GM23248 (cell line): ENCODE measurements at places on chromosomes 11 and 22. TPM values are rescaled to one million over a fixed set of nuclear protein-coding genes. Genes with fewer than 3 reads are reported as not detected.
A peak's percentile ranks its signal among the peaks of the same experiment; 100 is the strongest.

DNA sequence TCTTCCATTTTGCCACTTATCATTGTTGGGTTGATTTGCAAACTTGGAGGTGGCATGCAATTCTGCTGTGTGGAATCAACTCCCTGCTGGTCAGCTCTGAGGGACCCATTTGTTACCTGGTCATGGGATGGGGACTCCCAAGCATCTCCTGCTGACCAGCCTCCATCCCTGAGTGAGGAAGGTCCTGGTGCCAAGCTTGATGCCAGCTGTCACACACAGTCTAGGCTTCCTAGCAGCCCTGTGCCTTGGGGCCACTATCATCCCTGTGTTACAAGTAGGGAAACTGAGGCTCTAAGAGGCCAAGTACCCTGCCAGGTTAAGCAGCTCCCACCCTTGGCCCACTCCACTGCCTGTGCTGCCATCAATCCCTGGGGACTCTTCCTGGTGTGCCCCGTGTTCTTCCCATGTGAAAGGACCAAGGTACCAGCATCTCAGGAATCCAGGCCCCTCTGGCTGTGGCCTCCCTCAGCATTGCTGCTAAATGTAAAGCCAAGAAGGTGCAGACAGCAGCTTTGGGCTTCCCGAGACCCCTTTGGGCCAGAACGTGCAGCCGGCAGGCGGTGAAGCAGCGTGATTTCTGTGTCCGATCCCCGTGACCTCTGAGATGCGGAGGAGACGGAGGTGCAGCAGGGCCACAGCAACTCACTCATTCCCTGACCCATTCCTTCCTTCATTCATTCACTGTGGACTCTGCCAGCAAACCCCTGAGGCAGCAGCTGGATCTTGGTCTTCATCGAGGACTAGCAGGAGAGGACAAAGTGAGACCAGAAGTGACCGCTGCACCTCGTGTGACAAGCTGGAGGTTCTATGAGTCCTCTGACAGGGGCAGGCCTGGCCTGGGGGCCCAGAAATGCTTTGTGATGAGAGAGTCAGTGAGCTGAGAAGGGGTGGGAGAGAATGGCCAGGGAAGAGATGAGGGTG, 49.7 kb downstream of the MYEOV start:
- H3K4me3 ChIP-seq, result no peak overlapping the region
- no peak overlapping the region for H3K27ac ChIP-seq
- DNase-seq, result no peak
- no peaks in the 10 kb centered on the region for H3K4me1 ChIP-seq
- H3K27me3 ChIP-seq, result no peaks in the 10 kb centered on the region

DNA sequence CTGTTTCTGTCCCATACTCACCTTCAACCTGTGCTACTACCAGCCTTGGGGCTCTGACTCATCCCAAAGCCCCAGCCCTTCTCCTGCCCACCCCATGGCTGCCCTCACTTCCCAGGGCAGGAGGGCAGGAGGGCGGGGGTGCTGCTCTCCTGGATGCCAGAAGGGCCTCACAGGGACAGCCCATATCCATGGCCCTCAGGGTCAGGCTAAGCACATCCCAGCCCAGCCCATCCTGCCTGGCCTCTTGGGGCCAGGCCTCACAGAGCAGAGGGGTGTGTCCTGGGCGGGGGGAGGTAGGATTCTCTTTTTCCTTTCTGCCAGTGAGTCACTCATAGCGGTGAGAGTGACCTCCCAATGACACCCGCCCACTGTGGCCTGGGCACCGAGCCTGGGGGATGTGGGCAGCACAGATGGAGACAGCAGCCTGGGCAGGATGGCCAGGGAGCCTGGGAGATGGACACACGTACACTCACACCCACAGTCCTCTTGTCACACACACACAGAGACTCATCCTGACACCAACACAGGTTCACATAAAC, 2.4 kb downstream of the LTBP3 start:
- H3K36me3 ChIP-seq, result peaks cover 5% of the 10 kb centered on the region; the same call in 1 of the 2 replicates
- H3K4me3 ChIP-seq, result peak overlapping the region; percentile 84
- peak; percentile 95 for DNase-seq
- peaks cover 42% of the 10 kb centered on the region for H3K4me1 ChIP-seq
- peak overlapping the region; percentile 89 for H3K27ac ChIP-seq

DNA sequence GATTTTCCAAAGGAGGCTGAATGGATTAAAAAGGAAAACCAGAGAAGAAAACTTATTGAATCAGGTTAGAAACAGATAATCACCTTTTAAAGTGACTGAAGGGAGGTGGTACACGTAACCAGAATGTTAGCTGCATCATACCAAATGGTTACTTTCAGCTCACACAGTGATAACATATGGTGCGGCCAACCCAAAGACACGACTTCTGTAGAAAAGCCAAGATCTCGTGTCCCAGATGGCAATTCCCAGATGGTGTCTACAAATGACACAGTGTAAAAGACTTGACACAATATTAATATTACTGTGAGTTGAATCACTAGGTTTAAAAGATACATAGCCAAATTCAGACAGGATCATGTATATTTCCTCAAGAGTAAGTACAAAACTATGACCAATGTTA, 5.2 kb downstream of the PPP2R1B start:
- peaks cover 49% of the 10 kb centered on the region for H3K36me3 ChIP-seq
- H3K27ac ChIP-seq, result no peak overlapping the region
- H3K4me3 ChIP-seq, result no peak overlapping the region

- no peak overlapping the region for H3K27ac ChIP-seq
- H3K36me3 ChIP-seq, result no peaks in the 10 kb centered on the region
- H3K4me1 ChIP-seq, result 0 out of 2 replicates have a peak, but pooled peaks cover 3% of the 10 kb centered on the region
- H3K4me3 ChIP-seq, result no peak overlapping the region
- no peaks in the 10 kb centered on the region for H3K27me3 ChIP-seq
These were observed 288.0 kb downstream of the SBF2 start for GRCh38 chr11:10005955-10006525.

- H3K27ac ChIP-seq, result no peak overlapping the region
- peak; percentile 28 for DNase-seq
- no peak overlapping the region for H3K4me3 ChIP-seq
- H3K36me3 ChIP-seq, result no peaks in the 10 kb centered on the region
These were observed 854.3 kb downstream of the KCNA4 start for GRCh38 chr11:29162491-29162890.

DNA sequence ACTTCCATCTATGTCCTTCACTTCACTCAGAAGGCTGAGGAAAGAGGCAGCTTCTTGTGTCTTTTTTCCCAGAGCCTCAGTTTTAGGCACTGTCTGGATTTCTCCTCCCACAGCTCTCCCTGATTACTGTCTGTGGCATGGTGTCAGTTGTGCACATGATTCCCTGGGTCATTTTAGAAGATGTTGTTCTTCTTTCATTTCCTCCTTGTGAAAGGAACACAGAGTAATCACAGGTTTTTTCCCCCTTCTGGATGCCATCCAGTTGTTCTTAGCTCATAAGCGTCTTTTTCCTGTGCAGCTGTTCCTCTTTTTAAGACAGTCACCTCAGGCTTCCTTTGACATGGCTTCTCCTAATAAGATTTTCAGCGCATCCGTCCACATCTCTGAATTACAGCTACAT, 212.2 kb downstream of the FAM181B start:
- H3K4me3 ChIP-seq, result no peak overlapping the region
- no peak overlapping the region for H3K27ac ChIP-seq
- no peak for DNase-seq
- no peaks in the 10 kb centered on the region for H3K36me3 ChIP-seq

DNA sequence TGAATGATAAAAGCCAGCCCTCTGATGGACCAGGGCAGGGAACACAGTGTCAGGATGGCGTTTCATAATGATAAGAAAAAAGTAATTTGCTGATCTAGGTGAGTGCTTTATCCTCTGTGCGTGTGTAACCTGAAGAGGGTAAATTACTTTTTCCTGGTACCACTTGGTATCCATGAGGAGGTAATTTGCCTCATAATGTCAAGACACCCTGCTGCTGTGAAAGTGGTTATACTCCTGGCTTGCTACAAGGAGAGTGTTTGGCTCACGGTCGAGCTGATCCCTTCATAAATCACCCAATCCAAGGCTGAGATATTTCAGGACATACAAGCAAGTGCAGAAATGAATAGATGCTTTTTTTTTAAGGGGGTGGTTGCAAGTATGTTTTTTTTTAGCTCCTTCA, 207.2 kb upstream of the PGR start:
- H3K4me1 ChIP-seq, result no peaks in the 10 kb centered on the region

GRCh38 chr11:35281169-35281688, 138.1 kb downstream of the SLC1A2 start:
- H3K27ac ChIP-seq, result no peak overlapping the region
- H3K36me3 ChIP-seq, result no peaks in the 10 kb centered on the region
- no peaks in the 10 kb centered on the region for H3K27me3 ChIP-seq
- peak; percentile 22 for DNase-seq
- H3K4me3 ChIP-seq, result no peak overlapping the region

- H3K4me1 ChIP-seq, result peaks cover 27% of the 10 kb centered on the region
- no peak overlapping the region for H3K27ac ChIP-seq
- no peaks in the 10 kb centered on the region for H3K36me3 ChIP-seq
- no peaks in the 10 kb centered on the region for H3K27me3 ChIP-seq
- no peak overlapping the region for H3K4me3 ChIP-seq
- DNase-seq, result peak; percentile 10
These were observed 11.5 kb upstream of the MUC15 start for GRCh38 chr11:26583550-26583949.

GRCh38 chr22:20242393-20243175, 25.5 kb downstream of the RTN4R start:
- H3K36me3 ChIP-seq, result no peaks in the 10 kb centered on the region
- no peaks in the 10 kb centered on the region for H3K27me3 ChIP-seq
- no peak overlapping the region for H3K27ac ChIP-seq
- H3K4me1 ChIP-seq, result peaks cover 5% of the 10 kb centered on the region

- peaks cover 20% of the 10 kb centered on the region for H3K4me1 ChIP-seq
- H3K36me3 ChIP-seq, result no peaks in the 10 kb centered on the region
- no peak within 1 kb of the TSS for H3K27ac ChIP-seq
- peaks cover 35% of the 10 kb centered on the region for H3K27me3 ChIP-seq
These were observed at the start of gene RASGRP2 for GRCh38 chr11:64743591-64744543. TSS of gene RASGRP2 (minus strand) at chr11:64744142. CDS start at chr11:64742866, 1,276 bp downstream.

DNA sequence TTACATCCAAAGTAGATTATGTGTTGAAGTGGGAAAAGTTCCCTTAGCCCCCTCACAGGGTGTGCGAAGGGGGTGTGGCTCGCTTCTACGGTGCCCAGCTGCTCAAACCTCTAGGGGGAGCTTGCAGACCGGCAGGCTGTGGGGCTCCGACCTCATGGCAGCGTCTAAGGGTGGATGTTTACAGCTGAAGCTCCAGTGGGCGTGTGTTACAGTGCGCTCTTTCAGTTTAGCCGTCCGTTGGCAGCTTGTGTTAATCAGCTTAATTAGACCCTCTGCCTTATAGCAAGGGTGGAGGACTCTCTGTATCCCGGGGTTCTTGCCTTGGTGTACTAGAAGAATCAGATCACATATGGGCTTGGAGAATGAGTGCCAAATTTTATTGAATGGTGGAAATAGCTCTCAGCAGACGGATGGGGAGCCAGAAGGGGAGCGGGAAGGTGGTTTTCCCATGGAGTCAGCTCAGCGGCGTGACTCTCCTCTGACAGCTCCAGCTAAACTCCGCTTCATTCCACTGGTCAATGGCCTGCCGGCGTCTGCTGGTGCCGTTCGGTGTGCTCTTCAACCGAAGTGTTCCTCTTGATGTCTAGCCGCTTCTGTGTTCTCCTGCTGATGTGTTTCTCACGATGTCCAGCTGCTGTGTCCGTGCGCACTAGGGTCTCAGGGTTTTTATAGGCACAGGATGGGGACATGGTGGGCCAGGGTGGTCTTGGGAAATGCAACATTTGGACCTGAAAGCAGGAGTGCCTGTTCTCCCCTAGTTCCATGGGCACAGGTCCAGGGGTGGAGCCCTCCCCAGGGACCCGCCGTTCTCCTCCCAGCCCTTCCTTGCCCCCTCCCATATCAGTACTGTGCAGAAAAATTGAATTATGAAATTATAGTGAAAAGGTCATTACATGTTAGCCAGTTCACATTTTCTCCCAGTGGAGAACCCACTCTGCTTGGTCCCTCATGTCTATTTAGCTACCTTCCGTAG, 28.6 kb upstream of the OR10G7 start:
- no peak overlapping the region for H3K27ac ChIP-seq
- peak; percentile 78 for DNase-seq
- H3K27me3 ChIP-seq, result peaks cover 57% of the 10 kb centered on the region

DNA sequence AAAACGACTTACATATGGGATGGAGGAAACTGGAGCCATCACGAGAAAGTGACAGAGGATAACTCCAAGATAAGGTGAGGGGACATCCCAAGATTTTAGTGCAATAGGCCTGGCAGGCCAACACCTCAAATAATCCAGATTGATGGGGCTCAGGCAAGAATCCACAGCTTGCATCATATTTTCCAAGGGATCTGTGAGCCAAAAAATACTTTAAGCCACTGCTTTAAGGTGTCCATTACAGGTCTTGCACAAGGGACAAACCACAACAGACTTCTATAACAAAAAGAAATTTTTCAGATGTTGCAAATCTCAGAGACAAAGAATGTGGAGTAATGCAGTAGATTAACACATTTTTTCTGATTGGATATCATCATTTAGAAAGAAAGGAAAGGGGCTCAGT, 45.6 kb downstream of the DENND5A start:
- H3K27ac ChIP-seq, result peak overlapping the region; percentile 96
- DNase-seq, result peak; percentile 85
- 0 out of 2 replicates have a peak overlapping the region, but pooled peaks have one; percentile 15 for H3K4me3 ChIP-seq

- no peaks in the 10 kb centered on the region for H3K36me3 ChIP-seq
- peaks cover 19% of the 10 kb centered on the region for H3K4me1 ChIP-seq
- no peaks in the 10 kb centered on the region for H3K27me3 ChIP-seq
- peak overlapping the region; percentile 47 for H3K27ac ChIP-seq
These were observed 2.1 kb downstream of the NRIP3 start for GRCh38 chr11:9001736-9002135.

- no peak for DNase-seq
- 0 out of 2 replicates have a peak overlapping the region, but pooled peaks have one; percentile 3 for H3K27ac ChIP-seq
- H3K4me3 ChIP-seq, result peak overlapping the region; percentile 74
- no peaks in the 10 kb centered on the region for H3K36me3 ChIP-seq
- 0 out of 2 replicates have a peak, but pooled peaks cover 5% of the 10 kb centered on the region for H3K4me1 ChIP-seq
These were observed 535 bp downstream of the TRABD start for GRCh38 chr22:50186181-50186714.

GRCh38 chr11:127440616-127441015, 440.0 kb upstream of the KIRREL3 start:
- H3K27me3 ChIP-seq, result 0 out of 2 replicates have a peak, but pooled peaks cover 7% of the 10 kb centered on the region
- DNase-seq, result no peak
- no peak overlapping the region for H3K4me3 ChIP-seq
- H3K36me3 ChIP-seq, result no peaks in the 10 kb centered on the region

FLRT1 gene
- 0.22 TPM in 1 of 2 replicates, not detected in the other for total RNA-seq

POTEH gene
- not detected in 2 replicates for total RNA-seq

OR5A1 gene
- not detected in 2 replicates for total RNA-seq

ARHGEF17 gene
- 23.5 and 24.2 TPM in 2 replicates for total RNA-seq

PSMC3 gene
- total RNA-seq, result 139 and 151 TPM in 2 replicates

MN1 gene
- total RNA-seq, result 24.8 and 25.9 TPM in 2 replicates

NDUFV1 gene
- total RNA-seq, result 168 and 209 TPM in 2 replicates

NAALAD2 gene
- total RNA-seq, result 0.76 TPM in 1 of 2 replicates, not detected in the other
